ENCODE measurements at places on chromosomes 1 and 21.

DNA sequence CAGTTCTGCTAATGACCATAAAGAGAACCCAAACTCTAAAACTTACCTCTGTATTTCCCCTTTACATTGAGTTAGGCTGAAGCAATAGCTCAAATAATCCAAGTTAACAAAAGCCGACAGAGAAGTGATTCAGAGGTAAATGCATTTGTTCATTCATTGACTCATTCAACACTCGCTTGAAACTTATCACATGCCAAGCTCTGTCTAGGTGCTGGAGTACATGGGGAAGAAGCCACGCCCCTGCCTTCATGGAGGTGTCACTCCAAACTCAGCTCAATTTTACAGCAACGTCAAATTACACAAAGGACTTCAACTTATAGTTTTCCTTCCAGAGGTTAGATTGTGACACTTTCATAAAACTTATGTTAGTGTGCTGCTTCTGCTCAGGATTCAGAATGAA is 45.8 kb downstream of the SLC25A24 start:
- DNase-seq, result no peak

- peak; percentile 11 for DNase-seq
Observed at GRCh38 chr1:153921080-153921802, 1.5 kb downstream of the GATAD2B start.

DNA sequence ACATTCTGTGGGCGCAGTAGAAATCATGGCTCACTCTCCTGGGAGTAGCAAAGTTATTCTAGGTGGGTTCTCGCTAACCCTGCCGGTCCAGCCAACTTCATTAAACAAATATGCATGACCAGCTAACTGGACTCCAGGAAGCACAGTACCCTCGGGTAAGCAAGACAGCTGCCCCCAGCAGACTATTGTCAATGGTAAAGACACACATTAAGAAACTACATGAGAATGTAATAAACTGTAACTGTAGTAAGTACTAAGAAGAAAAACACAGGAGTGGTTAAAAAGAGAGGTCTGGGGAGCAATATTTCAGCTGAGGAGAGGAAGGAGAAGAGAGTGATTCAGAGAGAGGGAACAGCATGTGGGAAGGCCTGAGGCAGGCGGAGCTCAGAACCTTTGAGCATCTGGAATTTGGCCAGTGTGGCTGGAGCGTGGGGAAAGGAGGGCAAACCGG is 7.4 kb downstream of the SLC2A5 start:
- no peak for DNase-seq

GRCh38 chr1:115479055-115479482 is 141.0 kb upstream of the NGF start:
- DNase-seq, result no peak

DNA sequence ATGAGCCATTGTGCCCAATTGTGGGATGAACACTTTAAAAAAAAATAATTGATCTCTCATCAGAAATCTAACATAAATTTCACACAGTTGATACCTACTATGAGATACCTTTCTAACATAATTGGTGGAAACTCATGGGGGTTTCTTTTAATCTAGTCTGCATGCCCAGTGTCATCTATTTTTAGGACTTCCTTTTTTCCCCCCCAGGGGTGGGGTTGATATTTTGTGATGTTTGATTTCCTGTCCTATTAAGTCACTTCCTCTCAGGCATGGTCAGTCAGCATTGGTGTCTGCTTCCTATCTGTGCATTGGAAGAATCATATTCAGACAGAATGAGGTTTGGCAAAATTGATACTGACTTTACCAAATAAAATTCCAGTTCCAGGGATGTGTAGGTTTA is 21.5 kb downstream of the NFYC start:
- peak; percentile 68 for DNase-seq

DNA sequence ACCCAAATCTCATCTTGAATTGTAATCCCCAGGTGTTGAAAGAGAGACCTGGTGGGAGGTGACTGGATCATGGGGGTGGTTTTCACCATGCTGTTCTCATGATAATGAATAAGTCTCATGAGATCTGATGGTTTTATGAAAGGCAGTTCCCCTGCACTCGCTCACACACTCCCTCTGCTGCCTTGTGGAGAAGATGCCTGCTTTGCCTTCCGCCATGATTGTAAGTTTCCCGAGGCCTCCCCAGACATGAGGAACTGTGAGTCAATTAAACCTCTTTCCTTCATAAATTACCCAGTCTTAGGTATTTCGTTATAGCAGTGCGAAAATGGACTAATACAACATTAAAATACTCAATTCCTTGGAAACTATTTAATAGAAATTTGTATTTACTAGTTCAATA is 99.2 kb downstream of the PROX1 start:
- no peak for DNase-seq

DNA sequence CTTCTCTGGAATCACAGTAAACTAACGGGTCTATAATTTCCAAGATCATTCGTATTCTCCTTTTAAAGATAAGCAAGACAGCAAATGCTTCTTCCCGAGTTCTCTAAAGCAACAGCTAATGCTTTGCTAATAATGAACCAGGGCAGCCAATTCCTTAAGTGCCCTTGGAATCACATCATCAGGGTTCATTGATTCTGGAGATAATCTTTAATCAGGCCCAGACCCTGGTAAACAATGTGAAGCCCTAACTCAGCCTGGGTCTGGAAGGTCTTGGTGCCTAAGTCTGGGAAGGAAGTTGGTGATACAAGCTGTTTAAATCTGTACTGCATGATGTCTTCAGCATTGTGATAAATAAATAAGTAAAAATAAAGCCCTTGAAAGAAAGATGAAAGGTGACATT is 18.4 kb downstream of the ERI3 start:
- DNase-seq, result no peak

DNA sequence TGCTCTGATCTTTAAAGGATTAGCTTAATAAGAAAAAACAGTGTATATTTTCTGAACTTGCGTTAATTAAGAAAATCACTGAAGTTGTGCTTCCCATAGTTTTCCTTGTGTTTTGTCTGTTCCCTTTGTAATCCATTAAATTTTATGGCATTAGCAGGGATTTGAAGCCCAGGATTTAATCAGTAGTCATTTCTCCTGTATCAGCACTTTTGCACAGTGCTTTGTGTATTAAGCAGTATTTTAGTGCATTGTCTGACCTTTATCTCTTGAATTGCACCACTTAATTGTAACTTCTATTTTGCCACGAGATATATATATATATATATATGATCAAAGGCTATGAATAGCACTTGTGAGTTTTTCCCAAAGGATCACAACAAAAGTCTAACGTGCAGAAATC is 133.7 kb downstream of the S1PR1 start:
- DNase-seq, result no peak

DNA sequence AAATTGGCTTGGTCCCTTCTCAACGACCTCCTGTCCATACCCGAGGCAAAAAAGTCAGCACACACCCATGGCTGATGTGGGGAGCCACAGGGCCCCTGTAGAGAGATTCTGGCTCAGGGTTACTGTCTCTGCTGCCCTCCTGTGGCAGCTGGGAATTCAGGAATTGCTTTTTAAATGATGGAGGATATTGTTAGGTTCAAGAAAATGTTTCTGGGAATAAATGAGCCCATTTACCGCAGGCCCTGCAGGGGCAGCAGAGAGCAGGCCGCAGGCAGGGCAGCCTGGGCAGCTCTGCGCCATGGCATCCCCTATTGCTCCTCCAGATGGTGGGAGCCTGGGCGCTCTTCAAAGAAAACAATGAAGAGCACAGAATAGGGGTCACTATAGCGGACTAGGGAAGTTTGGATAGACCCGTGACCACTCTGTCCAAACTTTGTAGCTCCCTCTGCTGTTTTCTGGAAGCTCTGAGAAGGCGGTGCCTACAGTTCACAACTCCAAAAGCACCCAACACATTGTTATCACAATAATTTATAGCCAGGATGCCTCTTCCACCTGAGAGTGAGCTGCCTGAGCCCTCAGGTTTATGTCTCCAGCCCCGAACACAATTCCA is 201.1 kb downstream of the BACH1 start:
- DNase-seq, result peak; percentile 44

- no peak for DNase-seq
Observed at GRCh38 chr1:41419584-41420295, 58.5 kb downstream of the FOXO6 start.

DNA sequence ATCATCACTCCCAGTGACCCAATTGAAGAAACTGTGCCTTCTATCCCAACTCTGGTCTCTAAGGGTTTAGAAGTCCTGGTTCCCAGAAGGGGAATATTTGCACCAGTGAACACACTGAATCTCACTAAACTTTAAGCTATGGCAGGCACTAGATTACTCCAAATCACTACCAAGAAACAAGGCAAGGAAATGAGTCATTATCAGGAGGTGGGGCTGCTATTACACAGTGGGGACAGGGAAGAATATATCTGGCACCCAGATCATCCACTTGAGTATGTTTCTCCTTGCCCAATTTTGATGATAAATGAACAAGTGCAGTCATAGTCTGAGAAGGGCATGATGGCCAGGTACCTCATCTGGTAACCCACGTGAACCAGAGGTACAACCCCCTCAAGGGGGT is 7.0 kb downstream of the MRPL9 start:
- no peak for DNase-seq

GRCh38 chr21:16851054-16851453 is 661.8 kb upstream of the CXADR start:
- no peak for DNase-seq

GRCh38 chr1:230831771-230832170 is 36.5 kb downstream of the C1orf198 start:
- DNase-seq, result no peak

DNA sequence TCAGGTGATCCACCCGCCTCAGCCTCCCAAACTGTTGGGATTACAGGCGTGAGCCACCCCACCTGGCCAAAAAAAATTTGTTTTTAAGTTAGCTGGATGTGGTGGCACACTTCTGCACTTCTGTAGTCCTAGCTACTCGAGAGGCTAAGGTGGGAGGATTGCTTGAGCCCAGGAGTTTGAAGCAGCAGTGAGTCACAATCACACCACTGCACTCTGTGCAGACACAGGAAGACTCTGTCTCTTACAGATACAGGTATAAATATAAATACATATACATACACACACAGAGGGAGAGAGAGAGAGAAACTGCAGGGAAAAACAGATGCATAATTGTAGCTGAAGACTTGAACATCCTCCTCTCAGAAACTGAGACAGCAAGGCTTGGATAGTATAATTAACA is 34.8 kb upstream of the EPS15 start:
- no peak for DNase-seq

DNA sequence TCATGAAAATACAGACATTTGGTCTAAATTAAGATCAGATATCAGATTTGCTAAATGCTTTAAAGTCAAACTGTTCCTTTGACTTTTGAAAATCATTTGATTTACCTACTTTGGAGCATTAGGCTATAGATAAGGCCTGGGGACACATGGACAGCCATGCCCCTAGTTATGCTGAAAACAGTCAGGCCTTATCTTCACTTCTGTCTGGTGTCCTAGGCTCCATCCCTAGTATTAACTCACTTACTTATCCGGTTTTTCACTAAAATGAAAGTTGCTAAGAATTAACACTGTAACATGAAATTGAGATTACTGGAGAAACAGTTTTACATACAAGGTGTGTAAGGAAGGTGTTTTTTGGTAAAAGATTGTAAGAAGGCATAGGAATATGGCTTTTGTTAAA is 4.5 kb upstream of the CATSPERE start:
- DNase-seq, result peak; percentile 41

DNA sequence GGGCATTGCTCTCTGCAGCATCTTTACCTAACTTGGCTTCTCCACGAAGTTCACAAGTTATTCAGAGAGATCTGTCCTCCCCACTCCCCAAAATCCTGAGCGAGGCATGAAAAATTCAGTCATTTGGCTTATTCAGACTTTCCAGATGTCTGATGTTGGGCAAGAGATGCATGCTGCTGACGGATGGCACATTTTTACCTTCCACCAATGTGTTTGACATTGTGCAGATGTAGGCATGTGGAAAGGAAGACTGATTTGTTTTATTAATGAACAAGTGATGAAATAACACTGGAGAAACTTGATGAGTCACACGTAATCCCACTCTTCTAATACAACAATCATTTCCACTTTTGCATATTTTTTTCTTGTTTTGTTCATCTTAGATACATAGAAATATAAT is 86.7 kb downstream of the C1orf94 start:
- no peak for DNase-seq

DNA sequence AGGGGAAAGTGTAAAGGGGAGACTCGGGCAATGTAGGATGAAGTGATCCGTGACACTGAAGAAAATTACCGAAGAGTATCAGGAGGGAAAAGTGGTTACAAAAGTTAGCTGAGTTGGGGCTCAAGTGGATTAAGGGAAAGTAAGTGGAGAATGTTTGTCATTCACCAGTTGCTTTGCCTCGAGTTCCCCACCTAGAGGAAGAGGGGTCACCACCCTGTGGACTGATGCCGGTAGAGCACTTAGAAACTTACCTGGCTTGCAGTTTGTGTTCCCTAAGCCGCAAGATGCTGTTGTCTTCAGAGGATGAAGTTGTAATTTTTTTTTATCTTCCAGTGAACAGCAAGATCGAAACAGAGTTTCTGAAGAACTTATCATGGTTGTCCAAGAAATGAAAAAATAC is 1.0 kb downstream of the PER3 start:
- no peak for DNase-seq

DNA sequence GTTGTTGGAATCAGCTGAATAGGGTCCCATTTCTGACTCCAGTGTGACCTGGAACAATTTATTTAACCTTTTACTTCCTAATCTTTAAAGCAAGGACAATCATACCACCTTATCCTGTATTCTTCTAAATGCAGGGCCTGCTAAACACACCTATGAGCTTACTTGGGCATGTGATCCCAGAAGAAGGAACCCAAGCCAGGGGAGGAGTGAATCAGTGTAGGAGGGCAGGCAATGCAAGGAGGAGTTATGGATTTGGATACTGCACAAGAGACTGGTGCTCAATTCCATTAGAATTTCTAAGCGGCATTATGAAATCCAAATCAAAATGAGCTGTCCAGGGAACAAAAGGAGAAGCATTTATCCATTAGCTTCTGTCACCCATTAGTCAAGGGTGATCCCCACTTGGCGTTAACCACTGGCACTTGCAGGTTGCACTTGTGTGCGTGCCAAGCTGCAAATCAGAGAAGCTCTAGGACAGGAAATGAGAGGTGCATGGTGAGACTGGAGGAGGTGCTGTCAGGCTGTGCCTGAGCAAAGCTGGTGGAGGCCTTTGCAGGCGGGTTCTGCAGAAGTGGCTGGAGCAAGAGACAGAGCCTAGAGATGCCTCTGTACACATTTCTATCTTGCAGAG is 297.2 kb upstream of the PLXNA2 start:
- no peak for DNase-seq

DNA sequence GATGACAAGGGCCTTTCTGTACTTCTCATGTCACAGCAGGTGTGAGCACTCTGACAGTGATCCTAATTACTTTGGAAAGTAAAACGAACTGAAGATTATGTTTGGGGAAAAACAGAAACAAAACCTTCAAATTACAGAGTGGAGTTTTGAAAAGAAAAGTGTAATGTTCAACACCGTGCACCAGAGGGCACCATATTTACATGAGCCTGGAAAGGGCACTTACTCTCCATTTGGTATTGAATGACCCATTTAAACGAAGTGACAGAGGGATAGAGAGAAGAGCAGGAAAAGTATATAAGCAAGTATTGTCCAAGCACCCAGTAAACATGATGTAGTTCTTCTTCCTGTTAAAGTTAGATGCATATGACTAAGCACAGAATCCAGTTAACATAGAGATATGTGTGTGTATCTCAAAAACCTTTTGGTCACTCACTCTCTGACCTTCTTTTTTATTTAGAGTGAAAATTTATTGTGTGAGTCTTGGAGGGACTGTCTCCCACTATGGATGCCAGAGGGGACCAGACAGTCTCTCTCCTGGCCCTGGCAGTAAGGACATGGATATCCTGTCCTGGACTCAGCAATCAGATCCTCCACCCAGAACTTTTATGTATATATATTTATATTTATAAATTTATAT is 3.8 kb upstream of the RGSL1 start:
- peak; percentile 82 for DNase-seq
